M059J (cell line): ENCODE measurements at places on chromosomes 6 and 20.

GRCh38 chr6:16420715-16421461, 182.5 kb downstream of the GMPR start:
- peak; percentile 78 for DNase-seq

- no peak for DNase-seq
Observed at GRCh38 chr6:39221115-39221514, 8.2 kb downstream of the KCNK5 start.

DNA sequence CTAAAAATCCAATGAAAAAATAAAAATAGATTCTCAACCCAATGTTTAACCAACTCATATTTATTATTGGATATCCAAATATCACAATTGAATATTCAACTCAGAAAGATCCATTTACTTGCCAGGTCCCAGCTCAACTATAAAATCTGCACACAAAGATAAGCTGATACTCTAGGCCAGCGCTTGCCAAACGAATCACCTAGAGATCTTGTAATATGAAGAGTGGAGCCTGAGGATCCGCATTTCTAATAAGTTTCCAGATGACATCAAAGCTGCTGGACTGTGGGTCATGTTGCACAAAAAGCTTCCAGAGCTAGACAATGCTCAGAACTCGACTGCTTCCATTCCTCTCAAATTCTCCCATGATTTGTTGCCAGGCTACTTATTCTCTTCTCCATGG, 51.7 kb upstream of the HSF2 start:
- no peak for DNase-seq

DNA sequence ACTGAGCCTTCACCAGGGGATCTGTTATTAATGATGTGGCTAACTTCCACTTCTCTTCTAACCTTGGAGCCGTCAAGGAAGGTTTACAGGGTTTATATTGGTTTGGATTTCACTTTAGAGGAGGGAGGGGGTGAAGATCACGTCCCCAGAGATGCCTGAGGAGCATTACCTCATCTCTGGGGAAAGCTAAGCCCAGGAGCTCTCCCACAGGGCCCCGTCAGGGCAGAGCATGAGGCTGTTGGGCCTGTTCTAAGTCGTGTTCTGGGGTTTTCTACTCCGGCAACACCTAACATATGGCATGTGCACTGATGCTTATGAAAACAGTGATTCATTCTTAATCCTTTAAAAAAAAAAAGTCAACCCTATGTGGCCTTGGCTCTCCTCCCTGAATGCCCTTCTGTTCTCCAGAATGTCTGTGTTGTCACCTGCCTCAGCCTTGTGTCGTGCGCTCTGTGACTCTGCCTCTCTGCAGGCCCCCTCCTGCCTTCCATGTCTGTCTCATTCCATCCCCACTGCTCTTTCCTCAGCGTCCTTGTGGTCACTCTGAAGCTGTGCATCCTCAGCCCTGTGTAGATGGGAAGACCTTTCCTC, 97.4 kb upstream of the JARID2 start:
- peak; percentile 87 for DNase-seq

- no peak for DNase-seq
Observed at GRCh38 chr20:2753461-2754040, 46.9 kb downstream of the CPXM1 start.

- peak; percentile 19 for DNase-seq
Observed at GRCh38 chr6:6785163-6785521, 196.6 kb downstream of the LY86 start.

- DNase-seq: no peak
Observed at GRCh38 chr6:163314791-163315470, 99.6 kb upstream of the QKI start.

- peak; percentile 81 for DNase-seq
Observed at GRCh38 chr6:106253731-106254130, 71.8 kb downstream of the ATG5 start.

DNA sequence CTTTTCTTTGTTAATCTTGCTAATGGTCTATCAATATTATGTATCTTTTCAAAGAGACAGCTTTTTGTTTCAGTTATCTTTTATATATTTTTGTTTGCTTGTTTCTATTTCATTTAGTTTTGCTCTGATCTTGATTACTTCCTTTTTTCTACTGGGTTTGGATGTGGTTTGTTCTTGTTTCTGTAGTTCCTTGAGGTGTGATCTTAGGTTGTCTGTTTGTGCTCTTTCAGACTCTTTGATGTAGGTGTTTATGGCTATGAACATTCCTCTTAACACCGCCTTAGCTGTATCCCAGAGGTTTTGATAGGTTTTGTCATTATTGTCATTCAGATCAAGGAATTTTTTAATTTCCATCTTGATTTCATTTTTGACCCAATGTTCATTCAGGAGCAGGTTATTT, 26.8 kb upstream of the TNFAIP3 start:
- DNase-seq: no peak

- no peak for DNase-seq
Observed at GRCh38 chr6:150641398-150642139, 41.9 kb downstream of the PLEKHG1 start.
